ENCODE measurements at places on chromosomes 2 and 18. TPM values are rescaled to one million over a fixed set of nuclear protein-coding genes. Genes with fewer than 3 reads are reported as not detected.

DNA sequence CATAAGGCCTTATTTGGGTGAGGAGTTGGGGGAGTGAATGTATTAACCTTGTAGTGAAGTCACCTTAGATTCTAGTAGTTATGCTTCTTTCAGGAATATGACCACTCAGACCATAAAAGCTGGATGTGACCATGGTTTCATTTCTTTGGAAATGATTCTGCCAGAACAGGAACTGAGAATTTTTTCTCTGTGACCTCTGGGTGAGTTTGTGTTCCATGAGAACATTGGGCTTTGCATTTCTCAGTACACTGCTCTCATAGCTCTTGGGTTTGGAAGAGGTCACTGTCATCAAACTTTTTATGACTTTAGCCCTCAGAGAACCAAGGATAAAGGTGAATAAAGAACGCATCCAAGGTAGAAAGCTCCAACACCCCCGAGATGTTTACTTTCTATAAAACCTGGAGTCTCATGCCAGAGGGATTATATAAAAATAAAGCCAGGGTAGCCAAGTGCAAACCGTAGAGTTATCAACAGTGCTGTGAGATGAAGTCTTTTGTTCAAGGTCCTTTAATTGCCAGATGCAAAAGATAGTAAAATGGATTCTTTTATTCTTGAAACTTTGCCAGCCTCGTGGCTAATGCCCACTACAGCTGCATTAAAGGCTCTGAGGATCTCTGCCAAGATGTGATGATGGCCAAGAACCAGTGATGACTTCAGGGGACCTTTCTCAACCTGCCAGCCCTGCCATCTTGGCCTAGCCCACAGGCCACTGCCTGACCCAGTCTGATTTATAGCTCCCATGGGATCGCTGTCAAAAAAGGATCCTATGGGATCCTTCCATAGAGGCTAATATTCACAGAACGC, 27.8 kb upstream of the MAT2A start:
- DNase-seq = no peak
- no peak overlapping the region for H3K4me3 ChIP-seq

- H3K36me3 ChIP-seq = peaks cover 18% of the 10 kb centered on the region
- H3K4me1 ChIP-seq = peaks cover 33% of the 10 kb centered on the region
- no peak overlapping the region for H3K4me3 ChIP-seq
- DNase-seq = no peak
- no peaks in the 10 kb centered on the region for H3K27me3 ChIP-seq
- H3K27ac ChIP-seq = peak overlapping the region; percentile 51
Measured at GRCh38 chr2:230758566-230759480, 46.2 kb downstream of the CAB39 start.

GRCh38 chr2:945104-945503, 5.5 kb upstream of the SNTG2 start:
- peaks cover 8% of the 10 kb centered on the region for H3K27me3 ChIP-seq
- no peak overlapping the region for H3K27ac ChIP-seq
- no peak for DNase-seq
- H3K36me3 ChIP-seq = no peaks in the 10 kb centered on the region

DNA sequence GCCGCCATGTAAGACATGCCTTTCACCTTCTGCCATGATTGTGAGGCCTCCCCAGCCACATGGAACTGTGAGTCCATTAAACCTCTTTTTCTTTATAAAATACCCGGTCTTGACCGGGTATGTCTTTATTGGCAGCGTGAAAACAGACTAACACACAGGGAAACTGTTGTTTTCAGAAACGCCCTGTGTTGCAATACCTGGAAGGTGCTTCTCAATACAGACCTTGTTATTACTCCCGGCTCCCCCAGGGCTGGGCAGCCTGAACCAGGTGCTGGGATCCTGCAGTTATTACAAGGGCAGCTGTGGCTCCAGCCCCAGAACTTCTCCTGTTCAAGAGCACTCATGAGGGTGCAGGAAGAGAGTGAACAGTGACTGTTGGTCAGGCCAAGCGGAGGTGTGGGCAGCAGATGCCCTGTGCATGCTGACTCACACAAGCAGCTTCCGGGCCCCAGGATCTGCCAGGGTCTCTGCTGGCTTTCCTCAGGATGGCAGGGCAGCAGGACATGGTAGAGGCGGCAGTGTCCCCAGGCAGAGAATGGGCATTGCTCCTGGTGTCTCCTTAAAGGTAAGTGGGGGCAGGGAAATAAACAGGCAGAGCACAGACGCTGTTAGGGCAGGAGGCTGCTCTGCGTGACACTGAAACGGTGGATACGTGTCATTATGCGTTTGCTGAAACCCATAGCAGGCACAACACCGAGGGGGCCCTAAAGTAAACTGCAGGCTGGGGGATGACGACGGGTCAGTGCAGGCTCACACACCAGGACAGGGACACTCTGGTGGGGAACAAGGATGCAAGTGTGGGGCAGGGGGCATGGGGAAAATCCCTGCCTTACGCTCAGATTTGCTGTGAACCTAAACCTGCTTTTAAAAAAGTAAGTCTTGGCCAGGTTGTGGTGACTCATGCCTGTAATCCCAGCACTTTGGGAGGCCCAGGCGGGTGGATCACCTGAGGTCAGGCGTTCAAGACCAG, 89.1 kb downstream of the NDUFA10 start:
- H3K27ac ChIP-seq = no peak overlapping the region
- H3K27me3 ChIP-seq = no peaks in the 10 kb centered on the region
- peak; percentile 6 for DNase-seq
- H3K36me3 ChIP-seq = no peaks in the 10 kb centered on the region
- no peak overlapping the region for H3K4me3 ChIP-seq
- no peaks in the 10 kb centered on the region for H3K4me1 ChIP-seq

- H3K4me3 ChIP-seq = no peak overlapping the region
- H3K36me3 ChIP-seq = peaks cover 8% of the 10 kb centered on the region
- H3K27ac ChIP-seq = peak overlapping the region; percentile 42
Measured at GRCh38 chr2:23757686-23758433, 169.1 kb downstream of the ATAD2B start.

GRCh38 chr2:187916799-187917198, 362.6 kb upstream of the TFPI start:
- no peak overlapping the region for H3K4me3 ChIP-seq
- H3K36me3 ChIP-seq = no peaks in the 10 kb centered on the region
- H3K27ac ChIP-seq = no peak overlapping the region
- no peaks in the 10 kb centered on the region for H3K27me3 ChIP-seq
- no peak for DNase-seq

DNA sequence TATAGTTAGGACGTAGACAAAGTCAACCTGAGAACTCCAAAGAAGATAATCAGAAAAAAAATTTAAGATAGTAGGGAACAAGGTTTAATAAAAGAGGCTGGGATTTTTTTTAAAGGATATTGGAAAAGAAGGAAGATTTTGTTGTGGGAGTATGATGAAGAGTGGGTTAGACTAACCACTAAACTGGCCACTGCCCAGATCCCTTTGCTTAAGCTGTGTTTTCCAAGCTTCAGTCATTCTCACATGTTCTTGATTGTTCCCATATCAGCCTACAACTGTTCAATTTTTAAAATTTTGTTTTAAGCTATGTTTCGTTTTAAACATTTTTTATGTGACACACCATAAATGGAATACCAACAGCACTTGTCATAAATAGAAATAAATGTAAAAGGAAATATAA, 284.5 kb upstream of the MMADHC start:
- no peaks in the 10 kb centered on the region for H3K27me3 ChIP-seq
- no peak overlapping the region for H3K27ac ChIP-seq
- DNase-seq = no peak
- no peaks in the 10 kb centered on the region for H3K36me3 ChIP-seq
- H3K4me3 ChIP-seq = no peak overlapping the region

GRCh38 chr2:185417111-185417510, 321.5 kb upstream of the FSIP2 start:
- no peaks in the 10 kb centered on the region for H3K4me1 ChIP-seq
- H3K27me3 ChIP-seq = no peaks in the 10 kb centered on the region
- DNase-seq = no peak
- H3K4me3 ChIP-seq = no peak overlapping the region
- H3K36me3 ChIP-seq = no peaks in the 10 kb centered on the region

GRCh38 chr2:201964631-201965206, 68.9 kb upstream of the FZD7 start:
- H3K4me1 ChIP-seq = no peaks in the 10 kb centered on the region
- H3K36me3 ChIP-seq = no peaks in the 10 kb centered on the region
- H3K27me3 ChIP-seq = no peaks in the 10 kb centered on the region
- no peak overlapping the region for H3K27ac ChIP-seq
- H3K4me3 ChIP-seq = no peak overlapping the region

Gene CEBPZOS
- 21.1 TPM for total RNA-seq

Gene TXNDC2
- total RNA-seq = not detected

Gene RAB27B
- total RNA-seq = 0.20 TPM

Gene ZNF532
- total RNA-seq = 124 TPM
